ENCODE measurements at places on chromosomes 7 and 10. TPM values are rescaled to one million over a fixed set of nuclear protein-coding genes. Genes with fewer than 3 reads are reported as not detected.
A peak's percentile ranks its signal among the peaks of the same experiment; 100 is the strongest.

TSPAN15 gene
- total RNA-seq: 8.9 TPM

MOGAT3 gene
- total RNA-seq: not detected

DNA sequence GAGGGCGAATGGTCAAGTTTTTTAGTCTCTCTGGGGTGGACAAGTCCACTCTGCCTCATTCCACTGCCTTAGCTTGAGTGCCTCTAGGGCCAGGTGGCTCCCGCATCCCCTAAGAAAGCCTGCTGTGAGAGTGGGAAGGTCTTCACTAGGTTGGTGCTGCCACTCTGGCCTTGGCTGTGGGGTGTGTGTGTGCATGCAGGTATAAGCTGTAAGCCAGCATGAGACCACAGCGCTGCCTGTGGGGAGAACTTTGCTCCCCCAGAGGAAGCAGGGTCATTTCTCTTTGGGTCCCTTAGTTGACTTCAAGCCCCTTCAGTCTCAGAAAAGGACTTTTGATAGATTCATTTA is 25.5 kb upstream of the PCBD1 start:
- peak; percentile 27 for DNase-seq

- no peak for DNase-seq
These were observed 58.4 kb downstream of the ZNF467 start for GRCh38 chr7:149714910-149715471.

- no peak for DNase-seq
These were observed 15.9 kb upstream of the C10orf120 start for GRCh38 chr10:122715576-122715975.

DNA sequence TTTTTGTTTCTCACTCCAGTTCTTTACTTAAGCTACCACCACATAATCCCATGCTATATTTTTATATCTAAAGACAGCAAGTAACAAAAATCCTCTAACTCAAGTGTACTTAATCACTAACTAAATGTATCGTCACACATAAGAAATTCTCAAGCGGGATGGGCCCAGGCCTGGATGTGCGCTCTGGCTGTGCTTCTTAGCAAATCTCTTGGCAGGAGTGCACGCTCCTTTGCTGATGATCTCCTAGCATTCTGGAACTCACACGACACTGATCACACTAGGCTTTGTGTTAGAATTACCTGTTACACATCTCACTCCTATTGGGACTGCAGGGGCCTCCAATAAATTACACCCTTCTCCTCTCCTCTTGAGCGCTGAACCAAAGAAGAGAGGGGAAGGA is 46.7 kb upstream of the CALD1 start:
- no peak for DNase-seq

DNA sequence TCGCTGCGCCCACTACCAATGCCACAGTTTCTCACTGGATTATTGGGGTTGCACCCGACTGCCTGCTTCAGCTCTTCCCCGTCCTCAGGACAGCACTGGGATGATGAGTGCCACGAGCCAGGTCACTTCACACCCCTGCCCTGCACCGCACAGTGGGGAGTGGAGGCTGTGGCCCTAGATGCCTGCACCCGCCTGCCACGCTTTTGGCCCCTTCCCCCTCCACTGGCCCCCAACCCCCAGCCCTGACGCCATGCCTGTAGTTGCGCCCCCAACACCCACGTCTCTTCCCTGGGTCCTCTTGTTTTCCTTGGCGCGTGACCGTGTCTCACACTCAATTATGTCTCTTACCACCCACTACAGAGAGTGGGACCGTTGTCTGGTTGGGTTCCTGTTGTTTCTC is 134.3 kb downstream of the VIPR2 start:
- no peak for DNase-seq
